ENCODE measurements at places on chromosomes 7 and 10.

DNA sequence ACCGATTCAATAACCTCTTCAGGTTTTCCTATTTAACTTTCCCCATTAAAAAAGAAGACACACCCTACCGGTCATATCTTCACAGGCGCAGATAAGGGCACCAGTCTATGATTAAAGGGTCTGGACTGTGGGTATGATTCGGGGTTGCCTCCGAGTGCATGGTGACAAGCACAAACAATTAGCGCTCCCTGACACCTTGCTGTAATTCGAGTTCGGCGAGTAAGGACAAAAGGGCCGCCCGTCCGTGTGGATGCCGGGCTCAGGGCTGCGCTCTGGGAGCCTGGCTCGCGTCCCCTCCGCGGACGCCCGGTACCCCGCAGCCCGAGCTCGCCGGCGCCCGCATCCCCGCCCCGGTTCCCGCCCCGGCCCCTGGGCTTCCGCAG is 111.9 kb upstream of the RHEB start:
- no peak for DNase-seq

DNA sequence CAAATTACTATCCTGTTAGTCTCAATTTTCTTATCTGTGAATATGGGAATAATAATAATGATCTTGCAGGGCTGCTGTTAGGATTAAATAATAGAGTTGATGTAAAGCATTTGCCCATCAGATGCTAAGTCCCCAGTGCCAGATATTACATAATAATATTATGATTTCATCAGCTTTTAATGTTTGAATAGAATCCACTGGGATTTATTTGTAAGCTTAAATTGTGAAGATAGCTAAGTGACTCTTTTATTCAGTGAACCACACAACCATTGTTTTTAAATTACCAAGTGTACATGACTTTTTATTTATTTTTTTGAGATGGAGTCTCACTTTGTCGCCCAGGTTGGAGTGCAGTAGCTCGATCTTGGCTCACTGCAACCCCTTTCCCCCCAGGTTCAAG is 510.3 kb upstream of the DPP6 start:
- DNase-seq, result no peak

GRCh38 chr10:29600821-29601220 is 34.0 kb downstream of the SVIL start:
- DNase-seq, result no peak

DNA sequence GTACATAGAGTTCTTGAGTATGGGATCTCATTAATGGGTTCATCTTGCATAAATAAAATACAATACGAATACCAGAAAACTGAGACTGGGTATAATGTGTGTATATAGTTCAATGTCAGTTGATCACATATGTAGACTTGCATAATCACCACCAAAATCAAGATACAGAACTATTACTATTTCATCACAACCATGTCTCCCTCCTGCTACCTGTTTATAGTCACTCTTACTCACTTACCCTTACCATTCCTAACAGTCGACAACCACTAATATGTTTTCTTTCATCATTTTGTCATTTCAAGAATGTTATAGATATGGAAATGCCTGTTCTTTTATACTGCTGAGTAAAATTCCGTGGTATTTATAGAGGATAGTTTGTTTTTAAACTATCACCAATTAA is 416.1 kb upstream of the CNTNAP2 start:
- no peak for DNase-seq

- no peak for DNase-seq
Observed at GRCh38 chr10:87826653-87827052, 8.6 kb upstream of the ATAD1 start.

DNA sequence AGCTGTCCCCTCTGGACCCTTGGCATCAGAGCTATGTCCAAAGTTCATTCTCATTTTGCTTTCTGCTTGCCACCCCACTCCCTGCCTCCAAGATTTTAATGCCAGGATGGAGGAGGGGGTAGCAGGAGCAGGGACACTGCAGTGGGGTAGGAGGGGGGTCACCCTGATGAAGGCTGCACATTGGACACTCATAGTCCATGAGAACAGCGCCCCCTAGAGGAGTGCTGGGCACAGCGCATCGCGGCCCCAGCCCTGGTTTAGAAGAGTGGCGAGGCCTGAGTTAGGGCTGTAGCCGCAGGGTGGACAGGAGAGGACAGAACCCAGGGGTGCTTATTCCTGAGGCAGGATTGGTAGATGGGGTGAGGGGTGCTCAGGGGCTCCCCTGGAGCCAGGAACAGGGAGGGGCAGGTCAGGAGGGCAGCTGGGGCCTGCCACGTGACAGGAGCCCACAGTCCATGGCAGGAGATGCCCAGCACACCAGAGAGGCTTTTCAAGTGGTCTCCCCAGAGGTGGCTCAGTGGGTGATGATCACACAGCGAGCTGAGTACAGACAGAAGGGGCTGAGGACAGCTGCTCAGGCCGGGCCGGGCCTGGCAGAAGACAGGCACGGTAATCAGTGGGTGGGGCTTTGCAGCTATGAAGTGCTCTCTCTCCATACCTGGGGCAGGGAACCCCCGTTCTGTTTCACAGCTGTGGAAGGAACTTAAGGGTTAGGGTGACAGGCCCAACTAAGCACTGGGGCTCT is 71.4 kb downstream of the NEURL1 start:
- no peak for DNase-seq
